Left lung (tissue), 14 donors: ENCODE measurements at places on chromosomes 1 and 21. TPM values are rescaled to one million over a fixed set of nuclear protein-coding genes. Genes with fewer than 3 reads are reported as not detected.

Gene LCE2C
- total RNA-seq = not detected

- no peak for DNase-seq
These were observed 114.3 kb upstream of the ETV3 start for GRCh38 chr1:157252473-157252872.

Gene APOBEC4
- total RNA-seq = 0.26 TPM

Gene LMX1A
- total RNA-seq = not detected

Gene PRAMEF8
- total RNA-seq = not detected

- peak; percentile 66 for DNase-seq
These were observed 17.7 kb downstream of the PTPRC start for GRCh38 chr1:198656500-198656932.

Gene ATP1A4
- total RNA-seq = not detected

Gene PADI3
- not detected for total RNA-seq

Gene LEFTY1
- total RNA-seq = not detected

DNA sequence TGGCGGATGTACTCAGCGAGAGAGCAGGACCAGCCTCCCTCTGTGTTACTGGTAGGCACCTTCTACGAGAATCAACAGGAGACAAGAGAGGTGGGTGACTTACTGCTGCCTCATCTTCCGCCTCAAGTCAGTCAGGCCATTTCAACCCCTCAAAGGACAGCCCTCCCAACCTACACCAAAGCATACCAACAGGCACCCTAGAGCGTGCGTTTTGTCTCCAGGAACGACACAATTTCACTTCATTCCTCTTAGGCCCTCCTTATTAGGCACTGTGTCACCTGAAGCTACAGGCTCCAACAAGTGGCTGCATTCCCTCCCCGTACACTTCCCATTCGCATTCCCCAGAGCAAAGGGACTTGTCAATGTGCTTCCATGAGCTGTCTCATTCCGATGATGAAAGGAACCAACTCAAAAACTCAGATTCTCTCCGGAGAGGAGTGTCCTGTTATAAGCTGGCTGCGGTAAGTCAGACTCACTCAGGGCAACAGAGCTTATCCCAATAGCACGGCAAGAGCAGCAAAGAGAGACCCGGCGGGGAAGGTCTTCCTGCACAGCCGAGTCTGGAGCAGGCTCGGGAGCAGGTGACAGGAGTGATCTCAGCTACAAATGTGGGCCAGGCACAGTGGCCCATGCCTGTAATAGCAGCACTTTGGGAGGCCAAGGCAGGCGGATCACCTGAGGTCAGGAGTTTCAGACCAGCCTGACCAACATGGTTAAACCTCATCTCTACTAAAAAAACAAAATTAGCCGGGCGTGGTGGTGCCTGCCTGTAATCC lies 120.6 kb upstream of the IFFO2 start:
- DNase-seq = no peak

- DNase-seq = no peak
These were observed 363.5 kb upstream of the ADGRL2 start for GRCh38 chr1:81437213-81437612.

Gene ANGPTL3
- total RNA-seq = not detected

Gene DOP1B
- total RNA-seq = 27.4 TPM
